ENCODE measurements at places on chromosomes 2 and 18.

GRCh38 chr2:144439993-144440392, 79.9 kb downstream of the ZEB2 start:
- DNase-seq, result no peak

GRCh38 chr2:69310111-69311023, 76.7 kb downstream of the GFPT1 start:
- no peak for DNase-seq

GRCh38 chr2:20593072-20594034, 57.5 kb downstream of the HS1BP3 start:
- no peak for DNase-seq

GRCh38 chr2:212013626-212014025, 525.0 kb downstream of the ERBB4 start:
- DNase-seq, result no peak

GRCh38 chr2:38171208-38171855, 95.4 kb upstream of the CYP1B1 start:
- no peak for DNase-seq

- DNase-seq, result no peak
These were observed 26.5 kb downstream of the BCL2 start for GRCh38 chr18:63292831-63293683.

GRCh38 chr2:167187978-167188967, 300.0 kb downstream of the XIRP2 start:
- DNase-seq, result no peak

GRCh38 chr2:164831887-164832286, 9.7 kb downstream of the COBLL1 start:
- no peak for DNase-seq

GRCh38 chr18:37487400-37487867, 78.2 kb downstream of the CELF4 start:
- DNase-seq, result no peak

- no peak for DNase-seq
These were observed 91.1 kb upstream of the FZD7 start for GRCh38 chr2:201942531-201942930.

GRCh38 chr18:8717011-8717770, 11.8 kb downstream of the MTCL1 start:
- DNase-seq, result no peak

GRCh38 chr2:79100285-79100684, 12.5 kb upstream of the REG1B start:
- DNase-seq, result no peak

GRCh38 chr2:112993831-112994230, 11.4 kb upstream of the IL36A start:
- DNase-seq, result no peak

- DNase-seq, result no peak
These were observed 226.0 kb upstream of the NETO1 start for GRCh38 chr18:73093687-73094250.

DNA sequence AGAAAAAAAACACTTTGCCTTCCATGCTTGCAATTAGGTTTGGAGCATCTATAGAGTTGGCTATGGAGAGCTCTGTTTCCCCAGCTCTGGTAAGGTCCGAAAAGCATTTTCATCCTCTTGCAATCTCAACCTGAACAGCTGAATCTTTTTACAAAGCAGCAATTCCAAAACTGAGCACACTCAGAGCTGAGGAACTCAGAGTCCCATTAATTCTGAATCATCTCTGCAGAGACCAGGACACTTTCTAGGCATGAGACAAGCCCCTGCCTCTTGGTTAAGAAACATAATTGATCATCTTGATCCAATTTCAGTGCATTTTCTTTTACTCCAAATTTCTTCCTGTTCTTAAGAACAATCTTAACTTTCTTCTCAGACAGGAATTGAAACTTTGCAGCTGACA, 4.2 kb downstream of the CNGA3 start:
- DNase-seq, result no peak

- no peak for DNase-seq
These were observed 366.9 kb upstream of the SLC14A2 start for GRCh38 chr18:45248240-45248903.

DNA sequence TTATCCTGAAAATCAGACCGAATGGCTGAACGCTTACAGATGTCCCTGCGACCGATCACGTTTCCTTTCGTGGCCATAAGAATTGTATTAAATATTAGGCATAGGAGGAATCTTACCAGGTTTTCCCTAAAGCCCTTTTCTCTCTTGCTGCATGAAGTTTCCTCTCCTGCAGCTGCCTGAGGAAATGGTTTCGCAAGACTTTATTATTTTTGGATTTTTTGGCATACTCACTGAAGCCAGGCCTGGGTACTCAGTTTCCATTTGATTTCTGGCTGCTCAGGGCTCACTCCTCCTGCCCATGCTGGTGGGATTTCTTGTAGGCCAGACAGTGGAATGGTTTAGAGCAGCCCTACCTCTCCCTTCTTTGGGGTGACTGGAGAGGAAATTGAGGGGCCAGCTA, 114.0 kb downstream of the KLHL29 start:
- DNase-seq, result no peak

DNA sequence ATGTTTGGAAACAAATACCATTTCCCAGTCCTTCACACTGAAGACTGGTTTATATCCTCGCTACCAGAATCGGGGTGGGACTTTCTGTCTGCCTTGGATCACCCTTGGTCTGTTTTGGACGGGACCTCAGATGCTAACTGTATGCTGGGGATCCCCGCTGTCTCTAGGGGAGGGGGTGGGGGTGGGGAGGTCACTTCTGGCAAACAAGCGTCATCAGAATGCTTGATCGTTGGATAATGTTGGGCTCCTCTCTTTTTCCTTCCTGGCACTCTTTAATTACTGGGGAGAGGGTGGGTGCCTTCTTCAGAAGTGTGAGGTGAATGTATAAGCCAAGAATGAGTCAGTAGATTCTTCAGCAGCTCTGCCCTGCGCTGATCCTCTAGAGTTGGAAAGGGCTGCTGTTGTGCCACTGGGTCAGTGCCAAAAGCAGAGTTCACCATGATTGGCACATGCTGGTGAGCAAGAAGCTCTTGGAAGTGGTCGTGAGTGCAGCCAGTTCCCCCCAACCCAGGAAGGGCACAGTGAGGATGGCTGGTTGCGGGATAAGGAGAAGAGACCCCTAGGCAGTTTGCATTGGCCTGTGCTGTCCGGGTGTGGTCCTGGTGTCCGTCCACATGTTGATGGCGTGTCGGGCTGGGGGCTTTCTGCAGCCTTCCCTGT, 32.2 kb downstream of the DGKD start:
- DNase-seq, result no peak

DNA sequence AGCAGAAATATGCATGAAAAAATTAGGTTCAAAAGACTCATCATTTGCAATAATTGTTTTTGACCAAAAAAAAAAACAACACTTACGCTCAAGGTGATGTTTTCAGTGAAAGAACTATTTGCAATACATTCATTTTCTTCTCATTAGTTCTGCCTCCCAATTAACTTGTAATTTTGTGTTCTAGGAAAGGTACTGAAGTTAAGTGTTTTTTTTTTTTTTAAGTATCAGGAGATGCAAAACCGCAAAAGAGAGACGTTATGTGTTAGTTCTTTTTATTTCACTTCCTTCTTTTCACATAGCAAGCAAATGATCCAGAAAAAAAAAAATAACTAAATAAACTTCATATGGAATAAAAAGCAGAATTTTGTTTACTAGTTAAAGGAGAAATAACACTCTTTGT, 735.2 kb upstream of the GCFC2 start:
- DNase-seq, result no peak

GRCh38 chr2:97718942-97719341, 5.6 kb downstream of the ZAP70 start:
- DNase-seq, result no peak

DNA sequence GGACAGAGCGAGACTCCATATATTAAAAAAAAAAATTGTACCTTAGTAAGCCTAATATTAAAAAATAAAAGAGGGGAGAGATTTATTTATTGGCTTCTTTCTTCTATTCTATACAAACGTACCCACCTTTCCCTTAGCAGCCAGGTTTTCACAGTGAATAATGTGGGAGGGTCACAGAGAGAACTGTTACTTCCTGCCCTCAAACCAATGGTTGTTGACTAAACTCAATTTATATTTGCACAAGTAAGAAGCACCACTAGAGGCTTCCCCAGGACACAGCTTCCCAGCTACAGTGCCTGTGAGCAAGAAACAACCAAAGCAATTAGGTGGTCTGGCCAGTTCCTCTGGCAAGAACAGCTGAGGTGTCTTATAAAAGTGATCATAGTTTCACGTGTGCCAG, 28.9 kb upstream of the GALR1 start:
- DNase-seq, result no peak

DNA sequence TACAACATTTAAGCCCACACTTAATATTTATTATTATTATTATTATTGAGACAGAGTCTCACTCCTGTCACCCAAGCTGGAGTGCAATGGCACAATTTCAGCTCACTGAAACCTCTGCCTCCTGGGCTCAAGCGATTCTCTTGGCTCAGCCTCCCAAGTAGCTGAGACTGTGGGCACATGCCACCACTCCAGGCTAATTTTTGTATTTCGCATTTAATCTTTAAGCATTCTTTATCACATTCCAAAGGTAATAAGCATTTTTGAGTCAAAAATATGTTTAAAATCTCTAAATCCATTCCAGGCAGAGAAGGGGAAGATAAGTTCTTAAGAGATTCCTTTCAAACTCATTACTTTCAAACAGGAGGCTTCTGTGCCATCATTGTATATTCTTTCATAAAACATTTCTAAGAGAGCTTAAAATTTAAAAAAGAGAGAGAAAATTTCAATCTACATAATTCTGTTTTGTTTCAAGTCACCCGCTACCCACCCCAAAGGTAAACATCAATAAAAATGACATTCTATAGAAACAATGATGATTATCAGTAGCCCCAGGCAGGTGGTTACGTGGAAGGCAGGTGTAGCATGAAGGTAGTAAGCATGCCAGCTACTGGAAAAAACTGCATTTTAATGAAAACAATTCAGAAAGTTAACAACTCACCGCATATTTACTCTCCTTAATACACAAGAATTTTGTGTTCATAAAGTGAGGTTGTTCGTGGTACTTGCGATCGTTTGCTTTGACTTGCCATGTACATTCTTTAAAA, 84.4 kb upstream of the NARS1 start:
- DNase-seq, result no peak

GRCh38 chr18:7737550-7737949, 170.4 kb downstream of the PTPRM start:
- DNase-seq, result no peak

DNA sequence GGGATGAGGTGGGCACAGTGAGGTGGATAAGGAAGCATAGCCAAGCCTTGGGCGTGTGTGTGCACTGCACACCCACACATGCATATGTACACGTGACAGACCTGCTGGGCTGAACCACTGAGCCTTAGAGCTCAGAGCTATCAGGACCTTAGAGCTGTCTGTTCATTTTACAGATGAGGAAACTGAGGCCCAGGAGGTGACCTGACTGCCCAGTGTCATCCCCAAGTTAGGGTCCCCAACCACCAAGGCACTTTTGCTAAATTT, 8.2 kb upstream of the SNED1 start:
- no peak for DNase-seq

DNA sequence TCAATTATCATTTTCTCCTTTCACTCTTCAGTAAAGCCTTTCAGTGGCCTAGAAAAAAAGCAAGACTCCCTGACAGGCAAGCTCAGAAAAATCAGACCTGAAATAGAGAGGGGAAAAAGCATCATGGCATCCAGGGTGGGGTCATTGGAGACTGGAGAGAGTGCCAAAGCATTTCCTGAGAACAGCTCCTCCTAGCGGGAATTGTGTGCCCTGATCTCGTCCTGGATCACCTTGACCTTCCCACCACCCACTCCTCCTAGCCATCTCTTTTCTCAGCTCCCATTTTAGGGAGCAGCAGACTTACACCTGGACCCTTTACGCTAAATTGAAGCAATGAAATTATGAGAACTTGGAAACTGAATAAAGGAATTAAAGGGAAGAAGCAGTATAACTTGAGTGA, 176.6 kb downstream of the VWC2L start:
- DNase-seq, result no peak

GRCh38 chr2:177721818-177722567, 329.4 kb downstream of the AGPS start:
- no peak for DNase-seq

- DNase-seq, result no peak
These were observed 351.3 kb downstream of the GPD2 start for GRCh38 chr2:156787517-156787916.

GRCh38 chr2:241940329-241940728, 70.8 kb downstream of the RTP5 start:
- DNase-seq, result no peak

- no peak for DNase-seq
These were observed 279.8 kb downstream of the TNS1 start for GRCh38 chr2:217722883-217723472.

- DNase-seq, result no peak
These were observed 93.0 kb upstream of the SLC39A10 start for GRCh38 chr2:195563857-195564512.

DNA sequence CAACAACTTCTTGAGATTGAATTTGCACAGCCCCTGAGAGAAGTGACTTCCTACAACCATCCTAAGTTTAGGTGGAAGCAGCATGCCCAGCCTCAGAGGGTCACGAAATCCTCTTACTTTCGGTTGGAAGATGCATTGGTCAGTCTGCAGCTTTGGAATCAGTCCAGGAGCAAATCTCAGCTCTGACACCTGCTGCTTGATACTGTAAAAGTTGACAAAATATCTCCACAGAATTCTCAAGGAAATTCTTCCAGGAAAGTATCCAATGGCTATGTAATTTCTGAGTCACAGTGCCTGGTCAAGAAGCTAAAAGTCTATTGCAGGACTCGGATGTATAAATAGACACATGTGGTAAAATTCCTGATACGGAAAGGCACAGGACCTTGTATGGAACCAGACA, 414.5 kb upstream of the GYPC start:
- DNase-seq, result no peak

Measured in stimulated activated CD8-positive, alpha-beta memory T cell treated with anti-CD3 and anti-CD28 coated beads, Interleukin-4, amount 100 ng/mL, for 24 hours (primary cell).